ENCODE measurements at places on chromosomes 6 and 20. TPM values are rescaled to one million over a fixed set of nuclear protein-coding genes. Genes with fewer than 3 reads are reported as not detected.

The DNMT3B gene
- 0.32 TPM for total RNA-seq

The RAD21L1 gene
- not detected for total RNA-seq

The MCM8 gene
- total RNA-seq, result 6.4 TPM

- DNase-seq, result no peak
Observed at GRCh38 chr20:41161886-41162285, 24.5 kb downstream of the PLCG1 start.

- no peak for DNase-seq
Observed at GRCh38 chr6:6565488-6565887, 23.0 kb upstream of the LY86 start.

GRCh38 chr20:23644164-23644563 is 6.4 kb upstream of the CST3 start:
- no peak for DNase-seq

The WFDC13 gene
- not detected for total RNA-seq

GRCh38 chr6:135722679-135723078 is 128.8 kb upstream of the PDE7B start:
- DNase-seq, result no peak

The LY6G5C gene
- total RNA-seq, result 1.5 TPM

GRCh38 chr20:14997791-14998190 is 660.4 kb upstream of the FLRT3 start:
- no peak for DNase-seq

The PGK2 gene
- not detected for total RNA-seq

DNA sequence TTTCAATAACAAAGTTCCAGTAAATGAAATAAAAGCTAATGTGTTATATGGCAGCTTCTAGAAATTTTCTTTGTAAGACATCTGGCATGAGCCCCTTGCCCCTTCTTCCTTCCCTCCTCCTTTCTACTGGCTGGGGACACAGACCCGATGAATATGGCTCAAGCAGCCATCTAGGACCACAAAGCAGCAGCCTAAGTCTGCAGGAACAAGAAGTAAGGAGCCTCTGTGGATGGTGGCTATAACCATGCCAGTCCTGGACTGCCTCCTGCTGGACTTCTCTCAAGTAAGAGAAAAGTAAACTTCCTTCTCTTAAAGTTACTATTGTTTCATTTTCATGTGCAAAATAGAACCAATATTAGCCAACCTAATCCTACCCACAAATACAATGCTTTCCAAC is 114.9 kb upstream of the DST start:
- DNase-seq, result no peak

- no peak for DNase-seq
Observed at GRCh38 chr6:50711686-50712085, 1.6 kb upstream of the TFAP2D start.

The CNPY3 gene
- total RNA-seq, result 22.9 TPM

DNA sequence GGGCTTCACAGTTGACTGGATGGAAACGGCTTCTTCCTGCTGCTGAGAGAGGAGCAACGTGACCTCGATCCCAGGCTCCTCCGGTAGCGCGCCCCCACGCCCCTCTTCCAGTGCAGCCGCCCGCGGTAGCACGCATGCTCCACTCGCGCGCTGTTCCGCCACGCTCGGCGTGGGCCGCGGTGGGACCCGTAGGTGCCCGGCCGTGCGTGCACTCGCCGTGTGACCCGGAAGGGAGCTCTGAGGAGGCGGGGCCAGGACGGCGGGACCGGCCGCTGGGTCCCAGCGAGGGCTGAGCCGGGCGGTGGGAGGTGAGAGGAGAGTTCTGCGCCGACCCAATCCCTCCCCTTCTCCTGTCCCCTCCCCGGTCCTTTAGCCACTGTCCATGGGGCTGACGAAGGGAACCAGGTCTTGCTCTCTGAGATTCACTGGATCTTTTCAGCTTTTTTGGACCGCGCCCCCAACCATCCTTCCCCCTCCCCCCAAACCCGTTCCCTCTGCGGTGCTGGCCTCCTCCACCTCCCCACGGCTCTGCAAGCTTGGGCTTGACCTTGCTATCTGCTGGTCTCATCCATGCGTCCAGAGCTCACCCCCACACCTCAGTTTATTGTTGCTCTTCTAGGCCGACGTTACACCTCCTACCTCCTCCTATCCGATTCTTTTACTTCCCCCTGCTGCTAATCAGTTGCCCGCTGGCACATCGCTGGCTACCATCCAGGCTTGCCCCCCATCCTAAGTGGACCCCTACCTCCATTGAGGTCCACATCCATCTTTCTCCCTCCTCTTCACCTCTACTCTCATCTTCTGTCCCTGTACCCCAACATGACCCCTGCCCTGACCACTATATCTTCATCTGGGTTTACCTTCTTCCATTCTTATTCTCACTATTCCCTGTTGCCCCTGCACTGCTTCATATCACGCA is at the start of gene CUL9:
Gene CUL9, plus strand, starts transcription at position 255 of the 919 bp plus-strand sequence. CDS start 2,115 bp downstream, outside the sequence.
- DNase-seq, result peak; percentile 95

The POU3F2 gene
- not detected for total RNA-seq

DNA sequence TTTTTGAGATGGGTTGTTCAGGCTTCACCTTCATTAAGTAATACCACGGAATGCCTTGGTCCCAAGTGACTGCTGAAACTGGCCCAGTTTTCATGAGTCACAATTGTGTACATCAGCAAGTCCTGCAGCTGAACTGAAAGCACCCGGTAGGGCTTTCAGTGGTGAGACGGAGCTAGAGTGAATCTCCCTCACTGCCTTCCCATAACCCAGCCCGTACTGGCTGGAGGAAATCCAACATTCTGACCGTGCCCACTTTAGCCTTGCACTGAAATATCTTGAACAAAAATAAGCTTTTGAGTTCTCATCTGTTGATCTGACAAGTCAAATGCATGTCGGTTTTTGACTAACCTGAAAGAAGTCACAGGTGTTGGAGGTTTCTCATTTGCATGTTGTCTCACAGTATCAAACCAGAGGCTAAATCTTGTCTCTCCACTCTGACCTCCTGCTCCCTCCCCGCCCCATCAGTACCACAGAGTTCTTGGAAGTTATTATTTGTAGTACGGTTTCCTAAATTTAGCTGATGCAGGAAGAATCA is 35.9 kb downstream of the DUSP22 start:
- DNase-seq, result peak; percentile 69

GRCh38 chr6:119326291-119327005 is 23.1 kb downstream of the MAN1A1 start:
- no peak for DNase-seq

GRCh38 chr6:141451511-141452353 is 681.0 kb upstream of the GJE1 start:
- no peak for DNase-seq

DNA sequence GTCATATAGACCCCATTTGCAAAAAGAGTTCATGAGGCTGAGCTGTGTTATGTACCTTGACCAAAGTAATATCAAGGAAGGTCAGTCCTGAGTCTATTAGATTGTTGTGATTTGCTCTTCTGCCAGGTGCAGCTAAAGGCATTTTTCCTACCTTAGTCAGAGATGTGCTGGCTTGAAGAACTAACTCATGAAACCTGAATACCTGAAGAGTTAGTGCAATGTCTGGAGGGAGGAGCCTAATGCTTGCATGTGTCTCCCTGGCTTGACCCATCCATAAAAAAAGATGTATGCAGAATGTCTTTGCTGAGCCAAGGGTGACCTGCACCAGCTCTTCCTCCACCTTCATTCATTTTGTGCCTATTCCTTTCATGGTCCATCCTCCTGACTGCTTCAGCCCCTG is 742.0 kb downstream of the KIF16B start:
- DNase-seq, result no peak
